Head of caudate nucleus (tissue), 42 donors: ENCODE measurements at places on chromosomes 3 and 15.
A peak's percentile ranks its signal among the peaks of the same experiment; 100 is the strongest.

DNA sequence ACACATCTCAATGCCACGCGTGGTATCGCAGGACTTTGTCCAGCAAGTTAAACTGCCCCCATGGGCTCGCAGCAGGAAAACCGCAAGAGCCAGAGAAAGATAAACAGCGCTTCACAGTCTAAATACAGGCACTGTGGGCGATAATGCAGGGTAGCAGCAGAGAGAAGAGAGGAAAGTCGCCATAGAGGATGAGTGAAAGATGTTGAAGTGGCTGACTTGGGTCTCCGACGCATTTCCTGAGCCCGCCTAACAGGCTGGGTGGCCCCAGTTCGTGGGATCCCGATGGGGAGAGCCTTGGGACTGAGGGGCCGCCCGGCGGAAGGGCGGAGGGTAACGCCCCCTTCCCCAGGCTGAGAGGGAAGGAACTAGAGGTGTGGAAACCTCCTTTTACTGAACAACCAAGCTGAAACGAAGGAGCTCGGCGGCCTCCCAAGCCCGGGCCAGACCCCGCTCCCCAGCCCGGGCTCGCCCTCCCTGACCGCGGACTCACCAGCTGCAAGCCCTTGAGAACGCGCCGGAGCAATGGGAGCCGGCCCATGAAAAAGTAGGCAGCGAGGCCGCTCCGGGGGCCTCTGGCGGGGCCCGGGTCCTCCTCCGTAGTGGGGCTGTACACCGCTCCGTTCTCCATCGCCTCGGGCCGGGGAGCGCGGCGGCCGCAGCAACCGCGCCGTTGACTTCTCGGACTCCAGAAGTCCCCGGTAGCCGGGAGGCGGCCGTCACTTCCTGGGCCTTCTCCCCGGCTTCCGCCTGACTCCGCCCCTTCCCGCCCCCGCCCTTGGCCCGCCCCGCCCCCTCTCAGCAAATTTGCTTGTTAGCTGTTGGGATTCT lies at the start of gene CMTM6:
TSS of gene CMTM6 (minus strand) at position 735 of the 828 bp plus-strand sequence. CDS start at position 628, 107 bp downstream.
- DNase-seq: peak; percentile 76

DNA sequence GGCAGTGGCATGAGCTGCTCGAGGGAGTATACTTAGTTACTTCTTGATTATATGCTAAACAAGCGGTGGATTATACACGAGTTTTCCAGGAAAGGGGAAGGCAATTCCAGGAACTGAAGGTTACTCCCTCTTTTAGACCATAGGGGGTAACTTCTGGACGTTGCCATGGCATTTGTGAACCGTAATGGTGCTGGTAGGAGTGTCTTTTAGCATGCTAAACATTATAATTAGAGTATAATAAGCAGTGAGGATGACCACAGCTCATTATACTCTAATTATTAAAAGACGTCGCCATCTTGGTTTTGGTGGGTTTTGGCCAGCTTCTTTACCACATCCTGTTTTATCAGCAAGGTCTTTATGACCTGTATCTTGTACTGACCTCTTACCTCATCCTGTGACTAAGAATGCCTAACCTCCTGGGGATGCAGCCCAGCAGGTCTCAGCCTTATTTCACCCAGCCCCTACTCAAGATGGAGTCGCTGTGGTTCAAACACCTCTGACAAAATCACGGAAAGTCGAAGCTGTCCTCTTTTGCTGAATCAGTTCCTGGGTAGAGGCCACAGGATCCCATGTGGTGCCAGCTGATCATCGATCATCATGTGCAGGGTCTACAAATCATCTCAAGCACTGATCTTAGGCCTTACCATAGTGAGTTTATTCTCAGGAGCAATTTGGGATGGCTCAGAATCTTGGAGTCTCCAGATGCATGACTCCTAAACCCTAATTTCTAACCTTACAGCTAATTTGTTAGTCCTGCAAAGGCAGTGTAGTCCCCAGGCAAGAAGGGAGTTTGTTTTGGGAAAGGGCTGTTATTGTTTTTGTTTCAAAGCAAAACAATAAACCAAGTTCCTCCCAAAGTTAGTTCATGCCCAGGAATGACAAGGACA lies 149.1 kb downstream of the TJP1 start:
- DNase-seq: no peak

DNA sequence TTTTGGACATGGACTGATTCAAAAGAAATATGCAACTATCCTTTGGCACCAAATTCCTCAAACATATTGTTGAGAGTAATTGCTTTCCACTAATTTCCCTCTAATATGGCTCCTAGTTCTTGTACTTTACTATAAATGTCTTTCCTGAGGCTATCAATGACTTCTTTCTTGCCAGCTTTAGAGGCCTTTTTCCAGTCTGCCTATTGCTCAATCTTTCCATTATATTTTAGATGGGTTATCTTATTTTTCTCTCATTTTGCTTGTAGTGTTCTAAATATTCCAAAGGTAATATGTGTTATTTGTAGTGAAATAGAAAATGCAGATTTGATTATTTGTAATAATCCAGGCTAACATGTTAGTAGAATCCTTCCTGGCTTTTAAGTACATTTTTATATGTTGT lies 11.5 kb upstream of the TEX9 start:
- no peak for DNase-seq

DNA sequence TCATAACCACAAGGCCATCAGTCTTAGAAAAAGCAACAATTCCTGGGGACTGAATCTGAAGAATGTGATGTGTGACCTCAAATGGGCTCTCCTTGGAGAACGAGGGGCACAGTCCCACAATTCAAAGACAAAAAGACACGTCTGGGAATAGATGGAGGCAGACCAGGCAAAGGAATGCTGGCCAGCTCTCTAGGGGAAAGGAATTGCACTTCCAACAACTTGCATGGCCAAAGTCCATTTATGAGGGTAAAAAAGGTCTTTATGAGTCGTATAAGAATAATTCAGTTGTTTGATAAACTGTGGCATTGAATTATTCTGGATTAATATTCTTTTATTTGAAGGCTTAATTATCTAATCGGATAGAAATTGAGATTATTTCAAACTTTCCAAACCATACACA lies 180.5 kb upstream of the FEZF2 start:
- no peak for DNase-seq

DNA sequence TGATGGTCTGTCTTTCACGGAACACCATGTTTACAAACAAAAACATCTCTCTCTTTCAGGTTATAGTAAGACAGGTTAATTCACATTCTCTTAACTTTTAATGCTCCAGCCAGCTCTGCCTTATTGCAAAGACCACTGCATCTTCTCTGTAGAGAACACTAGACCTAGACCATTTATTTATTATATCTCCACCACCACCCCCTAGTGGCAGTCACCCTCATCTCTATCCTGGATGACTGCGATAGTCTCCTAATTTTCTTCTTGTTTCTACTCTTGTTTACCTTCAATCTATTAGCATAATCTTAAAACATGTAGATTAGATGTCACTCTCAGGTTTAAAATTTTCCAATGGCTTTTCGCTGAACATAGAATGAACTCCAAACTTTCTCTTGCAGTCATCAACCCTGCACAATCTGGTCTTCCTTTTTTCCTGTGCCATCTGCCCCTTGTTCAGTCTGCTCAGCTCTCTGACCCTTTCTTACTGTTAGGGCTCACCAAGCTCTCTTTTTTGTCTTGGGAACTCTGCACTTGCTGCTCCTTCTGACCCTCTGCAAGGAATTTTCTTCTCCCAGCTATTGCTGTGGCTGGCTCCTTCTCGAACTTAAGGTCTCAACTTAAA lies 155.6 kb downstream of the SQOR start:
- peak; percentile 23 for DNase-seq

- no peak for DNase-seq
Measured at GRCh38 chr3:23455775-23456174, 252.6 kb downstream of the UBE2E2 start.

DNA sequence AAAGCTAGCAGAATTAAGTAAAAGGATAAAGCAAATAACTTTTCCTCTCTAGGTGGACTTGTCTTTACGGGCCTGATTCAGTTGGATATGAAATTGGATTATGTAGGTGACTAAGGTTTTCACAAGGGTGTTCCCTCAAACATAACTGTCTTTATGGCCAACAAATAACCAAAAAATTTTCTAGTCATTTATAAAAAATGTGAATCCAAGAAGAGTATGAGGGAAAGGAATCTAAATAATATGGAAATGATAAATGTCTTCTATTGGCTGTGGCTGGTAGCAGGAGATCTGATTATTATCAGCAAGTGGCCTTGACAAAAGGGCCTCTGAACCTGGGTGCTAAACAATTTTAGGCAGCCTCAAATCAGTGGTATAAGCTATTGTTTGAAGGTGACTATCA lies 594.0 kb upstream of the UBE2E2 start:
- DNase-seq: no peak

- DNase-seq: no peak
Measured at GRCh38 chr3:46928282-46928681, 48.3 kb downstream of the CCDC12 start.
